SJCRH30 (cell line): ENCODE measurements at places on chromosomes 2 and 18. TPM values are rescaled to one million over a fixed set of nuclear protein-coding genes. Genes with fewer than 3 reads are reported as not detected.

GRCh38 chr18:21525916-21526315 is 74.6 kb downstream of the ESCO1 start:
- DNase-seq: no peak

DNA sequence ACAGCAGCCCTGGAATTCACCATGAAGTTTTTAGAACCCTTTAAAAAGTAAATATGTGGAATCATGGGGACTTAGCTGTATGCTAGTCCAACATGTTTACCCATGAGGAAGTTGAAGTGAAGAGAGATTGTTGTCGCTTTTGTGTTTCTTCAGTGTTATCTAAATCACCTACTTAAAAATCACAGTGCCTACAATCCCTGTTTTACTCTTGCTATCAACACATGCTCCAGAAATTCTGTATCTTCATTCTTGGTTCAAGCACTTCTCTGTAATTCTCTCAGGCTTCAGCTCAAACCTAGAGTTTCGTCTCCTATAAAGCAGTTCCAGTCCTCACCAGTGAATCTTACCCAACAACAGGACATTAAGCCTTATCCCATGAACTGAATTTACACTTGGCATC is 30.5 kb upstream of the CHMP1B start:
- no peak for DNase-seq

DNA sequence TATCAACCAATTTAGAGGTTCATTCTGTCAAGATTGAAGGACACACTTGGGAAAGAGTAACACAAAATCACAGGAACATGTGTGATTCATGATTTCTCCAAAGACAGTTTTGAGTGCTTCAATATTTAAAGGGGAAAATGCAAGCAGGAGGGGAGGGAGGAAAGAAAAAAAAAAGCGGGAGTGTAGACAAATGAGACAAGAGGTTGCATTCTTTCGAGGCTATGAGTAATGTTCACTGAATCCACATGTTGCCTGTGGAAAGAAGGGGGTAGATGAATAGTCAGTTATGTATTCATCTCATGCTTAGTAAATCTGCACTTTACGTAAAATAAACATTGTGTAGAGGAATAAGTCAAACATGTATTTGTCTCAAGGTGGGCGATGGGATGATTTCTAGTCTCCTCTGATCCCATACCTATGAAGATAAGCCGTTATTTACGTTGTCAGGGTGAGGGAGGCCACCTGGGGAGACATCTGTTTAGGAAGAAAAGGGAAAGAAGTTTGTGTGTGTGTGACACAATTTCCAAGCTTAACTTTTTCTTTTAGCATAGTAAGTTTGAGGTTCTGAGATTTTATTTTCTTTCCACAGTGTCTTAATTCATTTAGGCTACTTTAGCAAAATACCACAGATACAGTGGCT is 211.0 kb upstream of the ZC3H15 start:
- DNase-seq: no peak

DNA sequence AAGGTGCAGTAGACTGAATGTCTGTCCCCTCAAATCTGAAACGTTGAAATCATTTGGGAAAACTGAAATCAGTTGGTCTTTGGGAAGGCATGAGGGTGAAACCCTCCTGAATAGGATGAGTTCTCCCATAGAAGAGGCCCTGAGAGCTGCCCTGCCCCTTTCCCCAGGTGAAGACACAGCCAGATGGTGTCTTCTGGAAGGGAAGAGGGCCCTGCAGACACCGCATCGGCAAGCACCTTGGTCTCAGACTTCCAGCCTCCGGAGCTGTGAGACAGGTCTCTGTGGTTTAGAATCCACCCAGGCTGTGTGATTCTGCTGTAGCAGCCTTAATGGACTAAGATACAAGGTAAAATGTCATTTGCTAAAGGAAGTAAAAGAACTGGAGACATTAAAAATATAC is 42.1 kb upstream of the SNTG2 start:
- DNase-seq: no peak

The GPR45 gene
- total RNA-seq: 0.13 and 0.43 TPM in 2 replicates

- no peak for DNase-seq
These were observed 185.4 kb upstream of the TANK start for GRCh38 chr2:160974803-160975202.

DNA sequence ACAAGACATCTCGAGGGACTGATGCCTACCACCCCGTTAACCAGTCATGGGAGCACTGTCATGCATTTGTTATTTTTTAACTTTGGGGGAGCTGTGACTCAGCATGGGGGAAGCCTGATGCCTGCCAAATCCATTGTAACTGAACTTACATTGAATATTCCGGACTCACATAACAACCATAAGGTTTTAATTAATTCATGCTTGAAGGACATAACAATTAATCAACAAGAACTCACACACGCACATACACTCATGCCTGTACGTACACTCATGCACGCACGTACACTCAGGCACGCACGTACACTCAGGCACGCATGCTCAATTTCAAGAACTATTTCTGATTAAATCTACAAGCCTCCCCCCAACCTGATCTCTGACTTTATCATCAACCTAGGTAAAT is 1639.1 kb downstream of the SUCLG1 start:
- DNase-seq: no peak

The NETO1 gene
- not detected in 2 replicates for total RNA-seq

GRCh38 chr2:145829931-145830330 is 1310.0 kb upstream of the ZEB2 start:
- DNase-seq: no peak

The SOX11 gene
- total RNA-seq: 18.8 and 19.8 TPM in 2 replicates

GRCh38 chr2:50746526-50746925 is 285.4 kb downstream of the NRXN1 start:
- DNase-seq: peak; percentile 27

GRCh38 chr2:83282043-83282795 is 1176.9 kb downstream of the SUCLG1 start:
- DNase-seq: no peak

The DES gene
- 331 and 376 TPM in 2 replicates for total RNA-seq

The EVA1A gene
- not detected in 2 replicates for total RNA-seq

DNA sequence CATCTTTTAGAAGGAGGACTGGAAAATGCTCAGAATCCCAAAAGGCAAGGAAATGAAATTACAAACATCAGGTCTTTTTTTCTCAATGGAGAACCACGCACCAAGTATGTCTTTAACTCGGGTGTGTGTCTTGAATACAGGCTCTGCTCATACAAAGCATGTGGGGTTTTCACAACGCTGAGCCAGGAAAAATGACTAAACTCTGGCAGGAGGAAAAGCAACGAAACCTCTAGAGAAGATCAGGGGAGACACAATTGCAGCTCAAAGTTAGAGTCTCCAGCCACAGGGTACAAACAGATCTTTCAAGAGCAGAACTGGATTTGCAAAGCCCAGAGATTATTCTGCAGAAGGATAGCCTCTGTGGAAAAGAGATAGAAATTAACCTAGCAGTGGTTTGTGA is 42.8 kb upstream of the TPO start:
- no peak for DNase-seq

- DNase-seq: peak; percentile 42
These were observed 401.6 kb downstream of the GPD2 start for GRCh38 chr2:156837635-156838370.

DNA sequence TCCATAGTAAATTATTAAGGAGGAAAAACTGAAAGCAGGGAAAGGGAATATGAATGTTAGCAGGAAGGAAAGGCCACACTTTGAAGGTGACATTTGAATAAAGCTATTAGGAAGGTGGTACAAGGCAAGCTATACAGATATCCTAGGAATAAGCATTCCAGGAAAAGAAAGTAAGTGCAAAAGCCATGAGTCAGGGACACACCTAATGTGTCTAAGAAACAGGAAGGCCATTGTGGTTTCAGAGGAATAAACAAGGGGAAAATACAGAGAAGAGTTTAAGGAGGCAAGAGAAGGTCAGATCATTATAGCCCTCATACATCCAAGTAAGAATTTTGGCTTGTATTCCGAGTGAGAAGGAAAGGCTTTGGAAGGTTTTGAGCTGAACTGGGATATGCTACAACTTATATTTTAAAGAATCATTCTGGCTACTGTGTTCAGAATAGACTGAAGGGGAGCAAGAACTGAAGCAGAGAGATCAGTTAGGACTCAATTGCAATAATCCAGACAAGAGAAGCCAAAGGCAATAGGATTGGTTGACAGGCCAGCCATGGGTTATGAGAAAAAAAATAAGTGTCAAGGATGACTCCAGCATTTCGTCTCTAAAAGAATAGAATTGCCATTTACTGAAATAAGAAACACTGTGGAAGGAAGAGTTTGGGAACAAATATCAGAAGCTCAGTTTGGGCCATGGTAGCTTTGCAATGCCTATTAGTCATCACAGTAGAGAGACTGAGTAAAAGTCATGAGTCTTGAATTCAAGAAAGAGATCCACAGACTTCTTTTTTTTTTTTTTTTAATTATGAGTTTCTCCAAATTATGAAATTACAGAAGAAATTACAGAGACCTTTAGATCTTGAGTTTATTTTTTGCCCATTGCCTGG is 11.3 kb downstream of the RAD51AP2 start:
- no peak for DNase-seq

The UGT1A8 gene
- total RNA-seq: not detected in 2 replicates

DNA sequence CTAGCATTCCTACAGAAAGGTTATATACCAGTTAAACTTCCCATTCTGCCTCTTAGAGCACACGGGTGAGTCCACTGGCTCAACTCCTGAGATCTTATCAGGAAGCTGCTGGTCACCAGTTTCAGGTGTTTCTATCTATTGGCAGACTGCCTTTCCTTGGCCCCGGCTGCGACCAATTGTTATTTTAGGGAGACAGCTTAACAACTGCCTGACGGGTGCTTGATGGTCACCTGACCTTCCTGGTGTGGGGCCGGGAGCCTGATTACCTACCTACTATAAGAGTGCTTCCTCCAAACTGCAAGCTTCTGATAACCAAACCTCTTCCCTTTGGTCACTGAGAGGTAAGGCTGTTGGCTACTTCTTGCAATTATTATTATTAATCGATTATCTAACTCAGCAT is 122.1 kb upstream of the XIRP2 start:
- DNase-seq: no peak

- DNase-seq: no peak
These were observed 12.7 kb upstream of the DUSP2 start for GRCh38 chr2:96157649-96158553.

DNA sequence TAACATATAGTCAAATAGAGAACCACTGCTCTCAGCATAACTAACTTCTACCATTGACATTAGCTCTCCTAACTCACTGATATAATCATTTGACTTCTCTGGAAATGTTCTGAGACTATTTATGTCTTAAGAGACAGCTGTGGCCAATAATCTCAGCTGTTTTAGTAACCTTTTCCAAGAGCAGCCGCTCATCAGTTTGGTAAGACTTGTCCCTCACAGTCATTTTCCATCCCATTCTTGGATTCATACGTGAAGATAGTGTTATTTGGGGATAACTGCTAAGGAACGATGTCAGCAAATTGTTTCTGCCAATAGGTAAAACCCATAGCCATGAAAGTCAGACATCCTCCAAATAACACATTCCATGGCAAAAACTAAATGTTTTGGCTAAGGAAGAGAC is 127.8 kb downstream of the LNPK start:
- no peak for DNase-seq

GRCh38 chr2:240644171-240644651 is 18.9 kb downstream of the GPR35 start:
- peak; percentile 51 for DNase-seq

GRCh38 chr18:22349317-22349898 is 68.3 kb downstream of the CTAGE1 start:
- DNase-seq: no peak

DNA sequence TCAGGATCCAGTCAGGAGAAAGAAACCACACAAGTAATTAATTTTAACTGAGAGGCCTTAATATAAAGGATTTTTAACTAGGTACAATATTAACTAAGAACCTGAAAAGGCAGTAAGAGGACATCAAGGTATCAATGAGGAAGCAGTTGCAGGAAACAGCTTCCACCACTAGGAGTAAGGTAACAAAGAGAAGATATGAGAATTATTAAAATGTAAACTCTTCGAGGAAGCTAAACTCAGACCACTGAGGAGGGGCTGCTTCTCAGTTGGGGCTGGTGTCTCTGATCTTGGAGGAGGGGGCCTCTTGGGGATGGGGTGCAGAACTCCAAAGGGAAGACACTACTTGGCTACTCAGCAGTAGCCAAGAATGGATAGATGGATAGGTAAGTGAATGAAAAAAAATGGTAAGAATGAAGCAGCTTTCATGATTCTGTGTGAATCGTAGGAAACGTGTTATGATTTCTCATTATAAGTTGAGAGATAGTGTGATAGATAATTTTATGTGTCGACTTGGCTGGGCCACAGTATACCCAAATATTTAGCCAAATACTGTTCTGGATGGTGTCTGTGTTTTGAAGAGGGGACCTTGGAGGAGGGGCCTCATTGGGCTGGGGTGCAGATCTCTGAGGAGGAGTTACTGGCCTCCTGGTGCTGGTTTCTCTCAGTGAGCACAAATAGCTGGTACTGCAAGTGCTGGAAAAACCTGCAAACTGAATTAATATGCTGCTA is 547.7 kb upstream of the LRRTM1 start:
- no peak for DNase-seq

DNA sequence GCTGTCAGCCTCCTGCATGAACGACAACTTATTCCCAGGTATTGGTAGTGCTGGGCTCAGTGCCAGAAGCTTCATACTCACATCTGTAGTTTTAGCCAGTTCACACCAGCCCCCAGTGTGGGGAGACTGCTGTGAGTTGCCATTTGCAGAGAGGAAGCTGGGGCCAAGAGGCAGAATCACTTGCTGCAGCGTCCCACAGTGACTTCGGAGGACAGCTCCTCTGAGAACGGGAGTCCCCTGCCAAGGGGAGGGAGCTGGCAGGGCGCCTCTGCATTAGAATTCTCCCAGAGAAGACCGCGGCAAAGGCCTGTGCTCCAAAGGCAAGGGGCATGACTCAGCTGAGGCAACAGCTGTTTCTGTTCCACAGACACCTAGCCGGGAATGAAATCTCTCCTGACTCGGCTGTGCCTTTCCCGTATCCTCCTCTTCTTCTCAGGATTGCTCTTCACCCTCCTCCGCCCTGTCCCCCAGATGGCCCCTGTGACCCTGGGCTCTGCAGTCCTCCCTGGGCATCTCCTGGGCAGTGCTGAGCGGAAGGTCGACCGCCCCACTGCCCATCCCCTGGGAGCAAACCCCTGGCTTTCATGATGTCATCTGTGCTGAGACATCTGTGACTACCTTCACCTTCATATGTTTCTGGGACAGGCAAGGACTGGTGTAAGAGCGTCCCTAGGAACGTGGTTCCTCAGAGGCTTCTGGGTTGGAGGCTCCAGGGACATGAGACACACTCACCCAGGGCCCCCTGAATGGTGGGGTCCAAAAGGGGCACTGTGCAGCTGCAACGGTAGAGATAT is 18.0 kb downstream of the MAL start:
- peak; percentile 89 for DNase-seq

DNA sequence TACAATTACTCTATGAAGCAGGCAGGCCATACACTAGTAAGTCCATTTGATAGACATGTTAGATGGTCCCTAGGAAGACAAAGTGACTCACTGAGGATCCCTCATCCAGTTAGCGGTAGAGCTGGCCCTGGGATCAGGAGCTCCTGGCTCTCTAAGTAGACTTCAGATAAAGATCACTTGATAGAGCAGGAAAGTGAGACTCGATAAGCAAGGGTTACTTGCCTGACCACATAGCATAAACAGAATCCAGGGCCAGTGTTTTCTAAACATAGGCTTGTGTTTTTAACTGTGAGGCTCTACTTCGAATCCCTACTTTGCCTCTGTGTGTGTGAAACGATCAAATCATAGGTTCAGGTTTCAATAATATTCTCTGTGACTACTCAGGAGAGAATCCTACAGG is 355.2 kb upstream of the TRIB2 start:
- DNase-seq: no peak
